ENCODE measurements at places on chromosomes 16 and 17. TPM values are rescaled to one million over a fixed set of nuclear protein-coding genes. Genes with fewer than 3 reads are reported as not detected.
A peak's percentile ranks its signal among the peaks of the same experiment; 100 is the strongest.

TNRC6C gene
- 40.2 TPM for total RNA-seq

MYO15A gene
- total RNA-seq: 1.7 TPM

KRT16 gene
- total RNA-seq: not detected

C1QTNF8 gene
- total RNA-seq: 0.15 TPM

GCSH gene
- total RNA-seq: 116 TPM

DNA sequence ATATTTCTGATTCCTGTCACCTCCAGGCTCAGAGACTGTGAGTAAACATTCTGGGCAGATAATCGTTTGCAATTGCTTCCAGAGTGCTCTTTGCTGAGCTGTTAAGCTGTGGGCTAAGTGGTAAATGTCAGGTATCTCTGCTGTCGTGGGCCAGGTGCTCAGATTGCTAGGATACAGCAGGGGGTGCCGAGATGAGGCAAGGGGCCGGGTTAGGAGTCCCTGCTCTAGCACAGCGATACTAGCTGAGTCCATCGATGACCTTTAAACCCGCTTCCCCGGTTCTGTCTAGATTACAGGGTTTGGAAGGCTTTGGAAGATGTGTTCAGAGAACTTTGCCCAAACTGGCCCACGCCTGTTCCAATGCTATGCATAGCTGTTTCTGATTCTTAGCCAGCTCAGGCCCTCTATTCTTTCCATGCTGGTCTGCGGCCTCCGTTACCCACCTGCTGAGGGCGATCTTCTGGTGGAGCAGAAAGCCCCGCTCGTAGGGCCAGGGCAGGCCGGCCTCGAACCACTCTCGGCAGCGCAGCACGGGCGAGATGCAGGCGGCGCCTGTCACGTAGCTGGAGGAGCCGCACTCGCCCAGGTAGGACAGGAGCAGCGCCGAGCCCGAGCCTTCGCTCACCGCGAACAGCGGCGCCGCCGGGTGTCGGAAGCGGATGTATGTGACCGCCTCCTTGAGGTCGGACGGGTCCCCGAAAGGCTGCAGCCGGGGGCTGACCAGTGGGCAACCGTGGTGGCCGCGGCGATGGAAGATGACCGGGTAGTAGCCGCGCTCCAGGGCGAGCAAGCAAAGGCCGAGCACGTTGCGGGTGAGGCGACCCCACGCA, 979 bp downstream of the ABHD15 start:
- DNase-seq: peak; percentile 93
- H3K4me1 ChIP-seq: no peaks in the 10 kb centered on the region
- H3K4me3 ChIP-seq: peak overlapping the region; percentile 51

GRCh38 chr16:90050969-90051368, 26.2 kb downstream of the PRDM7 start:
- H3K36me3 ChIP-seq: no peaks in the 10 kb centered on the region
- no peak overlapping the region for H3K4me3 ChIP-seq

DNA sequence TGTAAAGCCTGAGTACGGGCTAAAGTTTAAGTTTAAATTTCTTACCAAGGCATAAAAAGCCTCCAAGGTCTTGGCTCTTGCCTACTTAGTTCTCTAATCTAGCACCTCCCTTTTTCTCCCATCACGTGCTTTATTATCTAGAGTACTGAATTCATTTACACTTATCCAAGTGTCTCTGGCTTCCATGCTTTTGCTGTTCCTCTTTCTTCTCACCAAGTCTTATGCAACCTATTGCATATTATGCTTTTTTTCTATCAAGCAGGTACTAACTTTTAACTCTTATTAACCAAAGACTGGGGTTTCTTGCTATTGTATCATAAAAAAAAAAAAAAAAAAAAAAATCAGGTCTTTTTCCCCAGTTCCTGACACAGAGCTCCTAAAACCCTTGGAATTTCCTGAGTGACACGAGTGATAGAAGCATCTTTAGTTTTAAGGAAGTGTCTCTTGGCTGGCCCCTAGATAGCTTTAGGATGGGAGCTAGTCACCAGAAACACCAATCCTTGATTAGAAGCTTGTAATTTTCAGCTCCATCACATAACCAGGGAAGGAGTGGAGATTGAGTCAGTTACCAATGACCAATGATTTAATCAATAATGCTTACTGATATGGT, 44.9 kb downstream of the SSH2 start:
- no peaks in the 10 kb centered on the region for H3K4me1 ChIP-seq
- H3K4me3 ChIP-seq: no peak overlapping the region
- no peaks in the 10 kb centered on the region for H3K27me3 ChIP-seq
- H3K27ac ChIP-seq: no peak overlapping the region
- no peaks in the 10 kb centered on the region for H3K36me3 ChIP-seq

- DNase-seq: peak; percentile 36
- H3K4me3 ChIP-seq: no peak overlapping the region
- no peak overlapping the region for H3K27ac ChIP-seq
Observed at GRCh38 chr17:62718429-62718828, 89.7 kb downstream of the MARCHF10 start.

DNA sequence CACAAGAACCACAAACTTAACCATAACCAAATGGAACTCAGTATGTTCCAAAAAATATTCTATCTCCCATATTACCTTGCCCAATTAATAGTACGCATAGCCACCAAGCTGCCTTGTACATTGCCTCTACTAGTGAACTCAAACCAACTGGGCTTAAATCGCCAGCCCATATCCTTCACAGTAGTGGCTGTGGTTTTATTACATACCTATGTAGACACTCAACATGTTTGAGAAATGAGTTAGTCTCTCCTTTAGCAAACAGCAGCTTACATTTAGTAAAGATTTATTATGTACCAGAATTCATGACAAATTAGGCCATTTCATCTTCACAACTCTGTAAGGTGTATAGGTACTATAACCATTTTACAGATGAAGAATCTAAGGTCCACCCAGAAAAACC, 41.4 kb downstream of the GRB2 start:
- no peaks in the 10 kb centered on the region for H3K36me3 ChIP-seq
- no peak overlapping the region for H3K27ac ChIP-seq
- DNase-seq: no peak
- H3K4me3 ChIP-seq: no peak overlapping the region

- DNase-seq: no peak
- H3K4me1 ChIP-seq: peaks cover 8% of the 10 kb centered on the region
- H3K27me3 ChIP-seq: no peaks in the 10 kb centered on the region
- no peak overlapping the region for H3K4me3 ChIP-seq
- no peak overlapping the region for H3K27ac ChIP-seq
Observed at GRCh38 chr16:54063279-54063773, 223.3 kb downstream of the IRX3 start.

DNA sequence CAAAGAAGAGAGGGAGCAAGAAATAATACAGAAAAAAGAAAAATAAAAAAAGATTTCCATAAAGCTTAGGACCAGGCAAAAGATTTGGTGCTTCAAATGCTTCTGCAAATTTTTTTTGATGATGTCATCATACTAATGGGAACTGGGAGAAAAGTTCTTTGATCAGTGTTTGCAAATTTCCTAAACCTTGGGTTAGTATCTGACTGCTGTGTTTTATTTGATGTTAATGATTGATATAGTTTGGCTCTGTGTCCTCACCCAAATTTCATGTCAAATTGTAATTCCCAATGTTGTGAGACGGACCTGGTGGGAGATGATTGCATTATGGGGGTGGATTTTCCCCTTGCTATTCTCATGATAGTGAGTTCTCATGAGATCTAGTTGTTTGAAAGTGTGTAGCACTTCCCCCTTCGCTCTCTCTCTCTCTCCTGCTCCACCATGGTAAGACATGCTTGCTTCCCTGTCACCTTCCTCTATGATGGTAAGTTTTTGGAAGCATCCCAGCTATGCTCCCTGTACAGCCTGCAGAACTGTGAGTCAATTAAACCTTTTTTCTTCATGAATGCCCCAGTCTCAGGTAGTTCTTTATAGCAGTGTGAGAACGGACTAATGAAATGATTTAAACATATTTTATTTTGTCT, 72.6 kb downstream of the TMEM100 start:
- peak overlapping the region; percentile 38 for H3K4me3 ChIP-seq
- H3K27me3 ChIP-seq: no peaks in the 10 kb centered on the region
- H3K27ac ChIP-seq: no peak overlapping the region
- H3K4me1 ChIP-seq: peaks cover 17% of the 10 kb centered on the region
- no peak for DNase-seq

GRCh38 chr17:17572010-17572785, 19.3 kb downstream of the PEMT start:
- no peak overlapping the region for H3K4me3 ChIP-seq
- H3K27me3 ChIP-seq: no peaks in the 10 kb centered on the region
- no peak for DNase-seq
- H3K4me1 ChIP-seq: no peaks in the 10 kb centered on the region
